ENCODE measurements at places on chromosomes 3 and 15.

GRCh38 chr3:100155128-100155527 is 40.8 kb upstream of the FILIP1L start:
- DNase-seq = no peak

DNA sequence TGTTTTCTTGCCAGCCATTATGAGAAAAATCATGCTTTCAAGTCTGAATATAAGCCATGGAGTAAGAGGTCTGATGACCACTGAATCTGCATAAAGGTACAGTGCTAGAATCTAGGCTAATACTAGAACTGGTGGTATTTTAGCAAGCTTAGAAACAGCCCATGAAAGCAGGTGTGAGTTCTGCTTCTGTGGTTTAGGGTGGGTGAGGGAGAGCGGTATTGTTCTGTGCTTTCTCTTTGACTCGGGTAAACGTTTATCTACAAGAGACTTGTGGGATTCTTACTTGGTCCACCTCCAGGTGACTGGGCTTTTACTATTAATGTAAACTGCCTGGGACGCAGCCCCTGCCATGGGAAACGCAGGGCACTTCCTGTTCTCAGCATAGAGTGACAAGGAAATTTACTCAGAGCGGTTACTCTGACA is 55.2 kb downstream of the PGPEP1L start:
- DNase-seq = no peak

GRCh38 chr3:67462187-67462586 is 192.2 kb downstream of the SUCLG2 start:
- no peak for DNase-seq

GRCh38 chr3:71784914-71785531 is at the start of gene PROK2:
Gene PROK2 (minus strand): TSS chr3:71785148. CDS start chr3:71785052, 96 bp downstream.
- DNase-seq = no peak

DNA sequence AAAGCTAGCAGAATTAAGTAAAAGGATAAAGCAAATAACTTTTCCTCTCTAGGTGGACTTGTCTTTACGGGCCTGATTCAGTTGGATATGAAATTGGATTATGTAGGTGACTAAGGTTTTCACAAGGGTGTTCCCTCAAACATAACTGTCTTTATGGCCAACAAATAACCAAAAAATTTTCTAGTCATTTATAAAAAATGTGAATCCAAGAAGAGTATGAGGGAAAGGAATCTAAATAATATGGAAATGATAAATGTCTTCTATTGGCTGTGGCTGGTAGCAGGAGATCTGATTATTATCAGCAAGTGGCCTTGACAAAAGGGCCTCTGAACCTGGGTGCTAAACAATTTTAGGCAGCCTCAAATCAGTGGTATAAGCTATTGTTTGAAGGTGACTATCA is 594.0 kb upstream of the UBE2E2 start:
- DNase-seq = no peak

GRCh38 chr3:98741121-98741716 is 21.9 kb upstream of the ST3GAL6 start:
- no peak for DNase-seq
